ENCODE measurements at places on chromosomes 7 and 10.

GRCh38 chr10:1190791-1191490, 134.8 kb downstream of the WDR37 start:
- DNase-seq, result peak; percentile 36

GRCh38 chr10:5553400-5554170, 28.8 kb downstream of the CALML3 start:
- no peak for DNase-seq

- no peak for DNase-seq
Measured at GRCh38 chr10:60257767-60258428, 131.8 kb downstream of the ANK3 start.

DNA sequence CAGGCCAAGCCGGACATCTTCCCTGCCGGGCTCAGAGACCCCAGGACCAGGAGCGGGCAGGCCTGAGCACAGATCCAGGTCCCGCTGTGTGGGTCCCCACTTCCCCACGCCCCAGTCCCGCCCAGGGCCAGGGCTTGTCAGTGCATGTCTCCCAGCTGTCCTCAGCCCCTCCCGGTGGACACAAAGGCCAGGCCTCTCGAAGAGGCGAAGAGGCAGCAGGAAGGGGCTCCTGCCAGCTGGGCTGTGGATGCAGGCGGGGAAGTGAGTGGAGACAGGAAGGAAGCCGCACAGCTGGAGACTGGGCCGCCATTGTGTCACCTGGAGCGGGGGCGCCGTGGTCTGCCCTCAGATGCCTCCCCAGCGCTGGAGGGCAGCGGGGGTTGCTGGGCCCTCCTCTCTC, 4.8 kb downstream of the GRIFIN start:
- DNase-seq, result no peak

DNA sequence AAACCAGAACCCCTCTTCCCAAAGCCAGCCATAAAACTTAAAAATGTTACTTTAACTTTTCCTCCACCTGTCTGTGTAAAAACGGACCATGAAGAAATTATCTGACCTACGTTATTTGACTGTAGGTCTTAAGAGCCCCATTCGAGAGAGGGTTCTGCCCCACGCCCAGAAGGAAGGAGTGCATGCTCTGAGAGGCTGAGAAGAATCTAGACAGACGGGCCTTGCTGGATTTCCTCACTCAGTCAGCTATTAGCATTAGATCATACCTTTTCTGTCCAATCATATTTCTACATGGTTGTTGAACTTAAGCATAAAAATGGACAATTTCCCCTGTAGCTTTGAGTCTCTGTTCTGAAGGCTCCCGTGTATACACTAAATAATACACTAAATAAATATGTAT, 38.1 kb upstream of the WDR11 start:
- DNase-seq, result no peak

DNA sequence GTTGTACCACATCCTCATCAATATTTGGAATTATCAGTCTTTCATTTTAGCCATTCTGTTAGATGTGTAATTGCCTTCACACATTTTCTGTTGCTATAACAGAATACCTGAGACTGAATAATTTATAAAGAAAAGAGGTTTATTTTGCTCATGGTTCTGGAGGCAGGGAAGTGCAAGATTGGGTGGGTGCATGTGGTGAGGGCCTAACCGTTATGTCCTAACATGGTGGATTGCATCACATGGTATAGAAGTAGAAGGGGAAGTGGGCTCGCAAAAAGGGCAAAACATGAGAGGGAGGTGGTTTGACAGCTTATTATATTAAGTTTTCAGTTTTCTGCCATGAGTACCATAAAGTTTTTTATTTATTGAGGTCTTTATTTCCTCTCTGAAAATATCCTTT, 452.0 kb downstream of the ARL4A start:
- no peak for DNase-seq

GRCh38 chr7:27344471-27344870, 101.9 kb downstream of the EVX1 start:
- no peak for DNase-seq

DNA sequence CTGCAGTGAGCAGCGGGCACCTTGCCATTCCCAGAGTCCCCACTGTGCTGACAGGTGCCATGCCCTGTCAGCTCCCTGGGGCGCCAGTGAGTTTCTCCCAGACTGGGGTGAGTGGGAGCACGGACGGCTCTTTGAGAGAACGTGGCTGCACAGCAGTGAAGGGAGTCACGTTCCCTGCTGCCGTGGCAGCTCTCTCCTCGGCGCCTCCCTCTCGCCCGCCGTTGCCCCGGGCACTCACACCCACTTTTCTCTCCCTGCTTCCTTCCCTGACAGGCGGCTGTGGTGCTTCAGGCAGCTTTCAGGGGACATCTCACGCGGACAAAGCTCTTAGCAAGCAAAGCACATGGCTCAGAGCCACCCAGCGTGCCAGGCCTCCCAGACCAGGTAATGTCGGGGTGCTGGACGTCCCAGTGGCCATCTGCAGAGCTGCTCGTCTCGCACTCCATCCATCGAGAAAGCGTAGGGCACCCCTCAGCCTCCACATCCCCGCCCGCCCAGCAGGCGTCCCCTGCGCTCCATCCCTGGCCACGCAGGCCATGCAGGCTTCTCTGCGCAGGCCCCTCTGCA, 27.1 kb upstream of the TTYH3 start:
- DNase-seq, result no peak

DNA sequence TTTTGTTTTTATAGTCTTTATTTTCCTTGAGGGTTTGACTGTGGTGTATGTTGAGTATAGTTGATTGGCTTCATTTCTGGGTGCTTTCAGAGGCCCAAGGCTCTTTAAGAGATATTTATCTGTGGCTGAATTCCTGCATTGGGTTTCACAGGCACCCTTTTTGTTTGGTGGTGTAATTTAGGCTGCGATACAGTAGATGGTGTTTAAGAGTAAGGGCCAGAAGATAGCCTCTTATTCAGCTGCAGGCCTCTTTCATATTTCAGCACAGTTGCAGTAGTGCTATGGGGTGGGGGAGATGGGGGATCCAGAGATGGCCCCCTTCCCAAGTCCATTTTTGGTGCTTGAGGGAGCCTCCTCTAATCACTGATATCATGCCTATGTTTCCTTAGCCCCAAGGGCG, 69.7 kb downstream of the MGAM2 start:
- DNase-seq, result no peak

- DNase-seq, result no peak
Measured at GRCh38 chr7:132443761-132444520, 132.3 kb downstream of the PLXNA4 start.

DNA sequence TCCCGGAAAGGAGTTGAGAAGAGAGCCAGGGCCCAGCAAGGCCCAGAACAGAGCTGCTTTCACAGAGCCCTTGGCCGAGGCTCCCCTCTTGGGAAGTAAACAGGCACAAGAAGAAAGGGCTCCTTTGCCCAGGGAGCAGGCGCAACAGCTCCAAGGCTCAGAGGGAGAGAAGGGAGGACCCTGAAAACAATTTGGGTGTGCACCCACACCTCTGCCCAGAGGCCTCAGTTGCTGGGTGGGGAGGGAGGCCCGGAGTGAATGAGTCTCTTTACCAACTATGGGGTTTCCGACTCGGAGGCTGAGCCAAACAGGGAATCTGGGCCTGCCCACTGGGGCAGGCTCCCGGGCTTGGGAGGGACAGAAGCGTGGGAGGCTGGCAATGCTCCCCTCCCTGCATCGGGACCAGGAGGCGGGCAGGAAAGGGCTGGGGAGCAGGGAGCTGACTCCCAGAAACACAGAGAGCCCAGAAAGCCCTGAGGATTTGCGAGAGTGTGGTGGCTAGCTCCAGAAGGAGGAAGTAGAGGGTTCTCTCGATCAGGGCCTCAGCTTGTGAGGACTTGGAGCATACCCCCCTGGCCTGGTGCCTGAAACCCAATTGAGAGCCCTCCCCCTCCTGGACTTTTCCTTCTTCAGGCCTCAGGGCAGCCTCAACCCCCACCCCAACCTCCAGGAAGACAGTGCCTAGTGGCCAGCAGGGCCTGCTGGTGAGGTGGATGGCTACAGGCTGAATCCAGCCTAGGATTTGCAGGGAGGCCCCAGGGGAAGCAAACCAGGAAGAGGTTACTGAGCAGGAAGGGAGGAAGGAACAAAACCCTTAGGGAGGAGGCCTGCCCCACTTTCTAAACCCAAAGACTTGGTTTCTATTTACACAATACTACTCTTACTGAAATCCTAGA, 6.2 kb downstream of the C10orf105 start:
- no peak for DNase-seq

DNA sequence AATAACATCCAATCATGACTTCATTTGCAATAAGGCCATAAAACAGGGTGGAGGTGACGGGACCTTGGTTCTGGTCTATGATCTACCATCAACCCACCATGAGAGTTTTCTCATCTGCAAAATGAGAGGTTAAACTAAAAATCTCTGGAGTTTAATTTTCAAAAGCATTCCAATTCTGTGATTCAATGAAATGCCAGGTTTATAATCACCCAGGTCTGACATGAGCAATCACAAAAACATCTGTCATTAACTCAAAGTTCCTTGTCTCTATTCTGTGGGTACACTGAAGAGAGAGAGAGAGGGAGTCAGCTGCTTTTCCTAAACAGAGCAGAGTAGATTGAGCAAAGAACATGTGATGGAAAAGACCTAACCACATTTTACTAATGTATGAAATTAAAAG, 75.4 kb downstream of the NUDCD3 start:
- no peak for DNase-seq

DNA sequence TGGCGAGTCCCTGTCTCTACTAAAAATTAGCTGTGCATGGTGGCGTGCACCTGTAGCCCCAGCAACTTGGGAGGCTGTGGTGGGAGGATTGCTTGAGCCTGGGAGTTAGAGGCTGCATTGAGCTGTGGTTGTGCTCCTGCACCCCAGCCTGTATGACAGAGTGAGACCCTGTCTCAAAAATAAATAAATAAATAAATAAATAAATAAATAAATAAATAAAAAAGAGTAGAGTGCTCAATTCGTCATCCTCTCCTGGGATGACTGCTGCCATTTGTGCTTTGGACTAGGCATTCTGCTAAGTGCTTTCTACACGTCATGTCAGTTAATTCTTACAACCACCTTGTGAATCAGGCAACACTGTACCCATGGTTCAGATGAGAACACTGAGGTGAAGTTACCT, 130.6 kb downstream of the DOCK1 start:
- no peak for DNase-seq

DNA sequence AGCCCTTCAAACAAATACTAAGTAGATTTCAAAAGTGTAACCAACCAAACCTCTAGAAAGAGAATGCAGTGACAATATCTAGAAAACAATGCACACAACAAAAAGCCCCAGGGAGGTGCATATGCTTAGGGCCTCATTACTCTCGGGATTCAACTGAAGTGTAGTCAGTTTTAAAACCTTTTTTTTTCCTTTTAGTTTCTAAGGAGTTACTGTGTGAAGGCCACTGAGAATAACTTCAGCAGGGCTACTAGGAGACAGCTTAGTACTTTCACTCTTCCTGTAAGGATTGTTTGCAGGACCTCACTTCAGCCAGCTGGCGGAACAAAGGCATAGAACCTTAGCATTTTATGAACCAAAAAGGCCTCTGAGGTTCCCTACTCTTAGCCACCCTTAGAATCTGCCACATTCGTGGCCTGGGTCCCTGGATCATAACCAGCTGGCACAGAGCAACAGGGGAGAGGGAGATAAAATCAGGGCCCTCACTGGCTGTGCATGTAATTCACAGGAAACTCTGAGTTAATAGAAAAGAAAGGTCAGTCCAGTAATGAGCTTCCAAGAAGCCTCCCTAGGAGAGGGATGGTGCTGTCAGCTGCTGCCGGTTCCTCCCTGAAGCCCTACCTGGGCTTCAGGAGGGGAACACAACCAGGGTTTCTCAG, 3.6 kb downstream of the VOPP1 start:
- peak; percentile 15 for DNase-seq

- DNase-seq, result peak; percentile 69
Measured at GRCh38 chr7:121395494-121395960, 581 bp downstream of the FAM3C start.

DNA sequence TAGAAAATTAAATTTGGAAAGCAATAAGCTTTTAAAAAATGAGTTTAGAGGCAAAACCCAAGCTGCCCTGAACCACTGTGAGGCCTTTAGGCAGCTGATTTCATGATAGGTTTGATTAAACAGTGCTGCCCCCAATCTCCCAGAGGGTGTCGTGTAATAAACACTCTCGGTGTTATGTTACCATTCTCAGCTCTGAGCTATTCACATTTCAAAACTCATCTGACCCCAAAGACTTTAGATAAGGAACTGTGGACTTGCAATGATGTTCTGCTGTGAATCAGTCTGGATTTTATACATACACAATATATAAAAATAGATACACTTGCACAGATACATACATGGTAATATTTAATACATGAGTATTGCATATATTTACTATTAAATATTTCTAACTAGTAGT, 120.4 kb downstream of the MALRD1 start:
- no peak for DNase-seq
